ENCODE measurements at places on chromosomes 13 and 19. TPM values are rescaled to one million over a fixed set of nuclear protein-coding genes. Genes with fewer than 3 reads are reported as not detected.

Gene NALCN
- 27.0 TPM for total RNA-seq

Gene ADGRE1
- not detected for total RNA-seq

Gene ETV2
- total RNA-seq: 0.30 TPM

Gene JOSD2
- 18.6 TPM for total RNA-seq

Gene CCL25
- total RNA-seq: not detected

Gene ITGBL1
- 6.6 TPM for total RNA-seq

Gene C5AR2
- not detected for total RNA-seq

Gene SIGLEC10
- total RNA-seq: not detected

Gene TEX26
- total RNA-seq: not detected

Gene CYP4F8
- total RNA-seq: not detected

Gene FOSB
- total RNA-seq: 0.88 TPM

Gene ZNF534
- not detected for total RNA-seq

Gene DNAJC15
- total RNA-seq: 10.9 TPM

Gene CATSPERD
- not detected for total RNA-seq

Gene ZNF709
- total RNA-seq: 2.9 TPM

Gene ALOX5AP
- 6.8 TPM for total RNA-seq

Gene FAM32A
- total RNA-seq: 86.4 TPM

Gene ACER1
- total RNA-seq: not detected

Gene N4BP2L1
- 0.59 TPM for total RNA-seq

Gene CRTC1
- total RNA-seq: 3.6 TPM

Gene MCEMP1
- total RNA-seq: not detected

Gene SPRYD7
- 8.3 TPM for total RNA-seq

Gene ICAM5
- total RNA-seq: 20.3 TPM

Gene PRR12
- 2.7 TPM for total RNA-seq

Gene MAB21L1
- total RNA-seq: 0.05 TPM

Gene SIGLEC9
- total RNA-seq: not detected

Gene FBXO17
- total RNA-seq: 21.5 TPM

Gene PEG3
- 0.89 TPM for total RNA-seq
